WERI-Rb-1 (cell line): ENCODE measurements at places on chromosomes 1 and 21.

- no peak for DNase-seq
Observed at GRCh38 chr21:26389971-26390641, 183.0 kb downstream of the CYYR1 start.

GRCh38 chr1:200985481-200985880 is 38.0 kb downstream of the KIF21B start:
- no peak for DNase-seq

DNA sequence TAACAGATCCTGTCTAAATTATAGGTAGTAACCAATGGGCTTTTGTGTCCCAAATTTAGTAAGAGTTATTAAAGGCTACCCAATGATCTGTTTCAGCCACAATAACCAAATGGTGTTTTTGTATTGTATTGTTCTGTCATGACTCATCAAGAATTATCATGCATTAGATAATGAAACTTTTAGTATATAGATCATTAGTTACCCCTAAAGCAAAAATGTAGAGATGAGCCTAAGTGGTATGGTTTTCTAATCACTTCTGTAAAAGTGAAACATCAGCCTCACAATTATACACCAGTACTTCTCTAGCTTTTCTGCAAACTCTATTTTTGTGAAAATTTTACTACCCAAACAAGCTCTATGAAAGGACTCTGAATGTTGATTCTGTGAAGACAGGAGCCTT is 71.4 kb downstream of the LRRC7 start:
- no peak for DNase-seq

DNA sequence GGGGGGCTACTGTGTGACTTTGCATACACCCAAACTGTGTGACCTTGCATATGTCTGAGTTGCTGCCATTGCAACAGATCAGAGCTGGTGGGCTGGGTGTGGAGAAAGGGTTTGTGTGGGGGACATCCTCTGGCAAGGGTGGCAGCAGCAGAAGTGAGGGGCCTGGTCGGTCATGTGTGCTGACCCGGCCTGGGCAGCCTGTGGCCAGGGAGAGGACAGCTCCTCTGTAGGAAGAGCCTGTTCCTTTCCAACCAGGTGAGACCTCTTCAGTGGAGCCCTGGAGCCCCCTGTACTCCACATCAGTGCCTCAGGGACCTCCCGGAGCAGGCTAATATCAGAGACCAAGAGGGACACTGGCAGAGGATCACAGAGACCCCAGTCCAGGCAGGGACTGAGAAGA is 8.3 kb downstream of the PCSK9 start:
- DNase-seq = no peak

DNA sequence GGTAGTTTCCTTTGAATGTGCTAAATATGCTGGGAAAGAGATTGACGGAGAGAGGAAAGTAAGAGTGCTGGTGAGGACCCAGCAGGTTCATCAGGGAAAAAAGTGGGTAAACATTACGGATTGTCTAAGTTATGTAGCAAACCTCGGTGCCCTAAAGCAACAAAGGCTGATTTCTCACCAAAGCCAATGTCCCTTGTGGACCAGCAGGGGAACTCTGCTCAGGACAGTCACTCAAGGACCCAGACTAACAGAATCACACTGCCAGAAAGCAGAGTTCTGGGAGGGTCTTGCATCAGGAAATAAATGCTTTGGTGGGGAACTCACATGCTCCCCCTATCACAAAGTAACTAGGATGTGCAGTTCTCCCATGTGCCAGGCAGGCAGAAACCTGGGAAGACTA is 1.7 kb upstream of the IKBKE start:
- DNase-seq = no peak

DNA sequence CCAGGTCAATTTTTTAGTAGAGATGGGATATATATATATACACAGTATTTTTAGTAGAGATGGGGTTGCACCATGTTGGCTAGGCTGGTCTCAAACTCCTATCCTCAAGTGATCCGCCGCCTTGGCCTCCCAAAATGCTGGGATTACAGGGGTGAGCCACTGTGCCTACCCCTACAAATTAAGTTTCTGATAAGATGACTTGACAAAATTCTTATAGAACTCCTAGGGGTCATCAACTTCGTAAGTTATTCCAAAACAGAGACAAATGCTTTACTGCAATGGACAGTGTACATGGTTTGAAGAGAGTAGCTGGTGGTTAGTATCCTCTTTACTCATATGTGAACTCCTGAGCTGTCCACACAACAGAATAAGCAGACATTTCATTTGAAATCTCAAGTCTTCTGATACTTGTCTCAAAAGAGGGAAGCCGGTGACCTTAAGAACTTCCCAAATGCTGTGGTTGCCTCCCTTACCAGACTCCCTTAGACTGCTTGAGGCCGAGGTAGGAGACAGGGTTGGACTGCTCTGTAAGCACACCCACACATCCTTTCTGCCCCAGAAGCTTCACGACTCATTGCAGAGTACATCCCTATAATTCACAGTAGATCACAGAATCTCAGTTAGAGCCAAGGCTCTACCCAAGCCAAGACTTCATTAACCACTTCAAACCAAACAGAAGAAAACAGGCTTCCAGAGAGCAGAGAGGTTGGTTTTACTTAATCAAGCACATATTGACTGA is 244.1 kb upstream of the IRF2BP2 start:
- no peak for DNase-seq

GRCh38 chr1:52240592-52241210 is 98.8 kb downstream of the ZFYVE9 start:
- DNase-seq = no peak

GRCh38 chr21:40053007-40053406 is 185.8 kb downstream of the PCP4 start:
- DNase-seq = no peak

DNA sequence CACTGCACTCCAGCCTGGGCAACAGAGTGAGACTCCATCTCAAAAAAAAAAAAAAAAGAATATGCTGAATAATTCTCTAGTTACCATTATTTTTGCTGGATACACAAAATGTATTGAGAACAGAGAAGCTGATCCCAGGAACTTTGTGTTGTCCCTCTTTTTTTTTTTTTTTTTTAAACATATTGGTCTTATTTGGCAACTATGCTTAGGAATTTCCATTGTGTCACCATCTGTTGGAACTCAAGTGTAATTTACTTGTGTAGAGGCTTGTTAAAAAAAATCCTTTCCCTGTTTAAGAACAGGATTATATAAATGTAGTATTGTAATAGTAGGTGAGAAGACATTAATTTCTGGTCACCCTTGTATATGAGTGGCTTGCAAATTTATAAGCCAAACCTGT is 28.6 kb downstream of the CAMSAP2 start:
- no peak for DNase-seq

- DNase-seq = no peak
Observed at GRCh38 chr1:210792250-210793102, 341.5 kb downstream of the KCNH1 start.

DNA sequence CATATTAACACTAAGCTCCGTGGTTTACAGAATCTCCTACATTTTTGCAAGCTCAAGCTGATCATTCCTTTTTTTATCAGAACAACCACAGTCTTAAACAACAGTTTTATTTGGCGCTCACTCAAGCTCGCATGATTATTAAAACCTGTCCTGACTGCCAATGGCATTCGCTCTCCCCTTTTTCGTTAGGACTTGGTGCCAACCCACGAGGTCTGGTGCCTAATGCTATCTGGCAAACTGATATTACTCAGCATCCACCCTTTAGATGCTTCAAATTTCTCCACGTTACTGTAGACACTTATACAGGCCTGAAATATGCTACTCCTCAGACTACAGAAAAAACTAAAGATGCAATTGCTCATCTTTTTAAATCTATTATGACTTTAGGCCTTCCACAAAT is 23.0 kb upstream of the ITLN1 start:
- no peak for DNase-seq

DNA sequence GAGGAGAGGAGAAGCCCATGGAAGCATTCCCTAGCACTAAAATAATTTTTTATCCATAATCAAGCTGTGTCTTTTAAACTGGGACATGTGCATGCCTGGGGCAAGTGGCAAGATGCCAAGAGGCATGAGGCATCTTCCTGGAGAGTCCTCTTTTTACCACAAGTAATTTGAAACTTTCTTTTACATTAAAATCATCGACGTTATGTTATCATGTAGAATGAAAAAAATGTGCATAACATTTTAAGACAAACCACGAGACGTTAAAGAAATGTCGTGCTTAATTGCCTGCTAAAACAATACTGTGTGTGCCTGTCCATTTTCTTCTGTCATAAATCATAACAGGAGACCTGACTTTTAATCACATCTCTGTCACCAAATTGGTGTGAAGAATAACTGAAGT is 1.5 kb downstream of the STYXL2 start:
- DNase-seq = no peak

- DNase-seq = peak; percentile 80
Observed at GRCh38 chr1:206608108-206608698, 4.1 kb downstream of the EIF2D start.

- DNase-seq = peak; percentile 60
Observed at GRCh38 chr1:151828921-151829320, 2.7 kb downstream of the RORC start.

DNA sequence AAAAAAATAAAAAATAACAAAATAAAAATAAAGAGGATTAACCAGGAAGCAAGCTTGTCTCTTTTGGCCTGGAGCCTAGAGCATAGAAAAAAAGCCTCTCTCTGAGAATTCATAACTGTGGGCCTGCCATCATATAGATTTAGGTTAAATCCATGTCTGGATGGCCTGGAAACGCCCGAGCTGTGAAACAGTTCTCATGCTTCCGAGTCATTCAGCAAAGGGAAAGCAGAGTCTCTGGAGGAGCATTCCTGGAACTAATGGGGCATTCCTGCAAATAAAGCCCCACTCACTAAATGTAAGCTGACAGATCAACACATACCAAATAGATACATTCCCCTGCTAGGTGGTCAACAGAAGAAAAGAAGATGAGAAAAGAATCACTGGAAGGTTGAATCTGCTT is 75.8 kb upstream of the GNG4 start:
- DNase-seq = no peak

DNA sequence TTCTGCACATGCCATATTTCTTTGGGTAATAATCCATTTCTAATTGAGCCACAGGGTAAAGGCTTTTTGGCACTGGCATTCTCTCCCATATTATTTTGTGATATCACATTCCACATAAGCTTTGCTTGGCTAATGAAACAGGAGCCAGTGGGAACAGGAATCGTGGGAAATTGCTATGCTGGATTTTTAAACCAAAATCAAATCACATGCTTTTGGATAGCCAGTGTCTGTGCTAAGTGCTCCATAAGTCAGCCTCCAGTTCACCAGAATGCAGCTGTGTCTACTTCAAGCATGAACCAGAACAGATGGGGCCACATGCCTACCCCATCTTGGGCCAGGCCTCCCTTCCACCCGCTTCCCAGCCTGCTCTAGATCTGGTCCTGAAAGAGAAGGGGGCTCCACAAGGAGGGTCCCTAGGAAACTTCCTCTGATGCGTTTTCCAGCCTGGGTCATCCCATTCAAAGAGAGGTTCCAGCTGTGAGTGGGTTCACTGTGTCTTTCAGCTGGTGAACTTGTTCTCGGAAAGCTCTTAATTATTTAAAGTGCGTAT is 131.2 kb upstream of the COA6 start:
- DNase-seq = no peak

DNA sequence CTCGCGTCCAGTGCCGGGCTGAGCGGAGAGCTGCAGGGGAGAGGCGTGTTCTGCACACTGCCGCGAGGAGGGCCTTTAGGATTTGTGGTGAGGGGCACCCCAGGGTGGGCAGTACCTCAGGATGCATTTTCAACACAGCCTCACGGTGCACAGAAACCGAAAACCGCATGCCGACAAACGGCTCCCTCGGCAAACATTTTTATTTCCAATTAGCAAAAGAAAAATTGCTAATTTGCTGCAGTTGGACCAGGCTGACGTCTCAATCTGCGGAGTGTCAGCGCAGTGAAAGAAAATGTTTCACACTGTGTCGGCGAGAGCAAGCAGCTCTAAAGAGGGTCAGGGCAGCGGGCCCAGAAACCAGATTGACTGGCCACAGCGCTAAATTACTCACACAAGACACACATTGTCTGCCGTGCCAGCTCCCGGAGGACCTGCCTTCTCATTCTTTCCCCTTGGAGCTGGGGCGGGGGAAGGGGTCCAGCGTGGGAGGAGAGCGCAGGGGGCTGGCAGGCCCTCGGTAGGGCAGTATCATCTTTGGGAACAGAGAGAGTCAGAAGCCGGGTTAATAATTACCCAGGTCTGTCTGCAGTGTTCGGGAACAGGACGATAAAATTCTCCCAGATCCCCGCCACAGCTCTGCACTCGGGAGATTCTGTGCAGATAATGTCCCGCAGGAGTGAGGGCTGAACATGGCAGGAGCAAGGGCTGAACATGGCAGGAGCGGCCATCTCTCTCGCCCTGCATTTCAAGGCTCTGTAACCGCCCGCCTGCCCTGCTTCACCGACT is 150.2 kb downstream of the PRDM16 start:
- DNase-seq = no peak

- DNase-seq = no peak
Observed at GRCh38 chr1:54723985-54724384, 8.3 kb downstream of the TTC4 start.

- DNase-seq = no peak
Observed at GRCh38 chr1:150582371-150582770, 3.0 kb upstream of the MCL1 start.

- DNase-seq = no peak
Observed at GRCh38 chr1:179743679-179744400, 749 bp downstream of the FAM163A start.

DNA sequence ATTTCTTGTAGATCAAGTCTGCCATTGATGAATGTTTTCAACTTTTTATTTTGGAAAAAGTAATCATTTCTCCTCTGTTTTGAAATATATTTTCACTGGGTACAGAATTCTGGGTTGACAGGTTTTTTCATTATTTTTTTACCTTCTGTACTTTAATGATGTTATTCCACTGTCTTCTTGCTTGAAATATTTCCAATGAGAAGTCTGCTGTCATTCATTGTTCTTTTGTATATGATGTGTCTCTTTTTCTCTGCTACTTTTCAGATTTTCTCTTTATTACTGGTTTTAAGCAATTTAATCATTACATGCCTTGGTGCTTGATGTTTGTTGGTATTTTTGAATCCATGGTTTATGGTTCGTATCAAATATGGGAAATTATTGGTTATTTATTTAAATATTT is 22.4 kb upstream of the FOXO6 start:
- DNase-seq = no peak

DNA sequence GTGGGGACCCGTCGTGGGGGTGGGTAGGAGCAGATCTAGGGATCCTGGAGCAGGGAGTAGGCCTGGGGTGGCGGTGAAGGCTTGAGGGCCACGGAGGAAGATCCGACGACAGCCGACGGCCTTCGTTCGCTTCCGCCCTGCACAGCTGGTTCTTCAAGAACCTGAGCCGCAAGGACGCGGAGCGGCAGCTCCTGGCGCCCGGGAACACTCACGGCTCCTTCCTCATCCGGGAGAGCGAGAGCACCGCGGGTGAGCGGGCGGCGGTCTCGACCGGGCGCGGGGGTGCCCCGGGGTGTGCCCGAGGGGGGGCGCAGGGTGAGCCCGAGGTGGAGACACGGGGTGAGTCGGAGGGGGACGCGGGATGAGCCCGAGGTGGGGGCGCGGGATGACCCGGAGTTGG is 16.5 kb upstream of the HDAC1 start:
- DNase-seq = no peak

DNA sequence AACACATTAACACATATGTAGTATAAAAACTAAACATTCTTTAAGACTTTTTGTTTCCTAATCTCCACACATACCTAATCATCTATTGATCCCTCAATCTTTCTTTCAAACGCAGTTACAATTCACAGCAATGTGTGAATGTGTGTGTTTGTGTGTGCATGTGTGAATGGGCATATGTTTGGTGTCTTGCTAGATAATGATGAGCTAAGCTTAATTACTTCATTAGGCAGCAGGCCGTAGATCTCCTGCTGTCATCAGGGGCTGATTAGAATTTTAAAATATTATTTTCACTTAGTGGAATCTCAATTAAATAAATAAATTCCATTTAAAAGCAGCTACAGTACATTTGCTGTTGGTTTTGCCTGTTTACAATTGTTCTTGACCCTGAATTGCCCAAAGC is 187.8 kb upstream of the LHX8 start:
- DNase-seq = no peak
